AG04450 (cell line): ENCODE measurements at places on chromosomes 1 and 21.

- DNase-seq = no peak
These were observed 100.4 kb downstream of the KCNJ6 start for GRCh38 chr21:37815893-37816292.

- no peak for DNase-seq
These were observed 89.2 kb upstream of the TMEM51 start for GRCh38 chr1:15064217-15064929.

DNA sequence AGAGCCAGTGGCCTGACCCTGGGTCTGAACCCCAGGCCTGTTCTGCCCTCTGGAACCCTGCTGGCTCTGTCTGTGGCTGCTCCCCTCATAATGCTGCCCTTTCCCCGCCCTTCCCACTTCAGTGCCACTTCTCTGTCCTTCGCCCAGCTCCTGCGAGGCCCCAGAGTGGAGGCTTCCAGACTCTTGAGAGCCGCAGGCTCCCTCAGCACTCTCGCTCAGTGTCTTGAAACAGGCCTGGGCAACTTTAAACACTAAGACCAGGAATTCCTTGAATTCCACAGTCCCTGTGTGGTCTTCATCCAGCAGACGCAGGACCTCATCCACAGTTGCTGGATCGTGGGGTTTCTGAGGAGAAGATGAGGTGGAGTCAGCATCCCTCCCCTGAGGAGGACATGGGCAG lies 3.5 kb downstream of the CRNN start:
- no peak for DNase-seq

GRCh38 chr1:26533951-26534509 lies 4.5 kb downstream of the RPS6KA1 start:
- DNase-seq = no peak

DNA sequence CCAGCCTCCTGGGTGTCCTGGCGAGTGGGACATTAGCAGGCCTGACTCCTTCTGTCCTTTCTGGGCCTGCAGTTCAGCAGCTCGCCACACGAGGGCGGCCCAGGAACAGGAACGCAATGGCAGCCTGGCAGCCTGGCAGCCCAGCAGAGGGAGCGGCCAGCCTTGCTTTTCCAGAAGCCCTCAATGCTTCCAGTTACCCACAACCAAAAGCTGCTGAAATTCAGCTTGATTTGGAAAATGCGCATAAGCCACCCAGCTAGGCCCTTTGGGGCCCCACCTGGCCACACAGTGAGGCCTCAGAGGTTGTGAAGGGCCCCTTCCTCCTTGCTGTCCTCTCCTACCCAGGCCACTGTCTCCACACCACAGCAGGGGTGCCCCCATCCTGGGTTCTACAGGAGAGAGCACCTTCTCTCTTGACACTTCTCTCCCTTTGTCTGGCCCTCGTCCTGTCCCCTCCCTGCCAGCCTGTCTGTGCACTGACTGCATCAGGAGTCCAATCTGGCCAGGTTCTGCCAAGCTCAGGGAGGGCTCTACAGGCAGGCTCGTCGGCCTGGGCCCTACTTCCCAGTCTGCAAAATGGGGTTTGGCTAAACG lies 103.4 kb upstream of the VAMP3 start:
- DNase-seq = peak; percentile 65

- DNase-seq = no peak
These were observed 13.5 kb downstream of the TNFRSF1B start for GRCh38 chr1:12180315-12180714.

- no peak for DNase-seq
These were observed 1.3 kb downstream of the ADARB1 start for GRCh38 chr21:45075596-45076244.

GRCh38 chr1:59672851-59673572 lies 141.7 kb upstream of the HOOK1 start:
- no peak for DNase-seq

GRCh38 chr1:218702775-218703174 lies 357.6 kb downstream of the TGFB2 start:
- no peak for DNase-seq

DNA sequence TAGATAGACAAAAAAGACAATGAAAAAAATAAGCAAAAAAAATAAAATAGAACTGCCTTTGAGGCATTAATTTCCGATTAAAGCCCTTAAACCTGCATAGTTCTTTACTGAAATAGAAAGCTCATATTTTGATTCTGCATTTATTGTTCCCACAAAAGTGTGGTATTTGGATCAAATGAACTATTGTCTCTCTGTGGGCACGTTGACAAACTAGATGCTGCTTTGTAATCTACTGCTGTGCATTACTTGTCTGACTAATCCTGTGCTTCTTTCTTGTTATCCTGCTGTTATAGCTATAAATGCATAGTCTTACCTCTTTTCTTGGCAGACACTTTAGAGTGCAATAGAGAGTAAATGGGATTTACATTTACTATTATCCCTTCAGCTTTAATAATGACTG lies 31.4 kb upstream of the SLC35D1 start:
- no peak for DNase-seq

DNA sequence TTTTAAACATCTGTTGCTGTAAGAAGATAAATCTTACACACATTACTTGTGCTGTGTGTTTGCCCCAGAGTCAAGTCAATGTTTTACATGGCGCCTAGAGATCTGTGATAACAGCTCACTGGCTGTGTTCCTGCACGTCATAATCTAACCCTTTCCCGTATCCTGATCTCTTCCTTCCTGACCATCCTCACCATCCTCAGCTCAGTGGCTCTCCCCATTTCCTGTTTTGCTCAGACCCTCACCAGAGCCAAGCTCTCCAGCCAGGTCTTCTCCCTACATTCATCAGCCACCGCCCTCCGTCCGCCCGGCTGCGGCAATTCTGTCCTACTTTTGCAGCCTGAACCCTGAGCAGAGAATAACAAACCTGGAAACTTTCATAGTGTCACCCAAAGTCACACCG lies 824.7 kb downstream of the USP25 start:
- no peak for DNase-seq

GRCh38 chr1:51324251-51325010 lies 5.9 kb downstream of the TTC39A start:
- DNase-seq = no peak

- no peak for DNase-seq
These were observed 33.8 kb downstream of the PATJ start for GRCh38 chr1:61776091-61776490.

DNA sequence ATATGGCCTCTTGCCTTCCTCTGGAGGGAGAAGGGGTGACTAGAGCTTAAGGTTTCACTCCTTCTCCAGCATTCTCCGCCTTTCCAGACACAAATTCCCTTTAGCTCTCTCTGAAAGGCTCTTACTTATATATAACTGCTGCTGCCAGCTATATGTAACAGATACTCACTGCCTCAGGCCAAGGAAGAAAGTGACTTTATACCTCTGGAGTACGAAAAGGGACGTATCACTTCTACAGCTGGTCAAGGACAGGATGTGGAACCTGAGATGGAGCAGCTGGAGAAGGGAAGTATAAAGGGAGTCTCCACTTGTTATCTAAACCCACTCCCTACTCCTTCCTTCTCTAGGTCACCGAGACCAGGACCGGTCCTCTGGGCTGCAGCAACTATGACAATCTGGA lies 102.4 kb downstream of the BRINP2 start:
- DNase-seq = no peak

GRCh38 chr1:96355961-96356360 lies 365.6 kb upstream of the PTBP2 start:
- DNase-seq = no peak

- no peak for DNase-seq
These were observed 52.9 kb downstream of the JAK1 start for GRCh38 chr1:64913361-64914015.

- DNase-seq = no peak
These were observed 117.5 kb upstream of the APP start for GRCh38 chr21:26288026-26288425.

- DNase-seq = no peak
These were observed 6.7 kb downstream of the ZNF648 start for GRCh38 chr1:182054698-182055326.

DNA sequence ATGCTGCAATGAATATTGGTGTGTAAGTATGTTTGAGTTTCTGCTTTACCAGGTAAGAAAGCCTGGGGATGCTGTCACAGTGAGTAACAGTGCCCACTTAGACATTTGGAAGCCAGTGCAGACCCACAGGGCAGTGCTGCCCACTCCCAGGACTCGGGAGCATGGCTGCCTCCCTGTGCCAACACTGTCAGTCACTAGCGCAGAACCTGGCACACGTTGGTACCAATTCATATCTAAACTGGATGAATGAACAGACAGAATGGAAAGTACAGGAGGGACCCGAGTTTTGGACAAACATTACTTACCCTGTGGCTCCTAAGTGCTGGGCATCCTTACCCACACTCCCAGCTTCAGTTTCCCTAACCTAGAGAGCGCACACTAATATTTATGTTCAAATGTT lies 1.6 kb upstream of the EVA1C start:
- no peak for DNase-seq

DNA sequence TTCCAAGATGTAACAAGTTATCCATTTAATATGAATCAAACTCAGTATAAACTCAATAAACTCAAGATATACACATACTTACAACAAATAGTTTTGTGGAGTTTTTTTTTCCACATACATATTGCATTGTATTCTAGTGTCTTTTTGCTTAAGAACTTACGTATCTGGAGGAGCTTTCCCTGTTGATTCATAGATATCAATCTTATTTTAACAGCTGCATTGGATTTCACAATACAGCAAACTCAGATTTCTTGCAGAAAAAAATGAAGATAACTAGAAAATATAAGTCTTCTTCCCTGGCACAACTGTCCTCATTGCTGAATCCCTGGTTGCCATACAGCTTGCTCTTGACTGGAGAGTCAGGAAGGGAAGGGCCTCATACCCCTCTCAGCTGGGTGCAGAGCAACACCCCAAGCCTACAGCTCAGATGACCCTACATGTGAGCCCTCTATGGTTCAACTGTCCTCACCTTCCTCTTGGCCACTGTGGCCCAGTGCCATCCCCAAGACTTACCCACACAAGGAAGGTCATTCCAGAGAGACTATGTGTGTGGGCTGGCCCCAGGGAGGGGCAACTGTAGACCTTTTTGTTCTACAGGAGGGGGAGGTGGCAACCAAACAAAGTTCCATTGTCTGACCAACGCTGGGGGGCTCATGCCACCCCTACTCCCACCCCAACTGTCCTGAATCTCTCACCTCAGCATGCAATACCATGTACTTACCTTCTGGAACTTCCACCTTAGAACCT lies 1.7 kb downstream of the MPZ start:
- DNase-seq = no peak
